ENCODE measurements at places on chromosomes 6 and 20. TPM values are rescaled to one million over a fixed set of nuclear protein-coding genes. Genes with fewer than 3 reads are reported as not detected.

The ULBP2 gene
- 0.47 TPM for total RNA-seq

The RAB44 gene
- 0.08 TPM for total RNA-seq

- no peak overlapping the region for H3K4me3 ChIP-seq
- no peaks in the 10 kb centered on the region for H3K4me1 ChIP-seq
- DNase-seq: no peak
- no peaks in the 10 kb centered on the region for H3K27me3 ChIP-seq
These were observed 20.4 kb upstream of the RAB23 start for GRCh38 chr6:57242505-57242904.

The GTSF1L gene
- not detected for total RNA-seq

The STMND1 gene
- total RNA-seq: 1.8 TPM

DNA sequence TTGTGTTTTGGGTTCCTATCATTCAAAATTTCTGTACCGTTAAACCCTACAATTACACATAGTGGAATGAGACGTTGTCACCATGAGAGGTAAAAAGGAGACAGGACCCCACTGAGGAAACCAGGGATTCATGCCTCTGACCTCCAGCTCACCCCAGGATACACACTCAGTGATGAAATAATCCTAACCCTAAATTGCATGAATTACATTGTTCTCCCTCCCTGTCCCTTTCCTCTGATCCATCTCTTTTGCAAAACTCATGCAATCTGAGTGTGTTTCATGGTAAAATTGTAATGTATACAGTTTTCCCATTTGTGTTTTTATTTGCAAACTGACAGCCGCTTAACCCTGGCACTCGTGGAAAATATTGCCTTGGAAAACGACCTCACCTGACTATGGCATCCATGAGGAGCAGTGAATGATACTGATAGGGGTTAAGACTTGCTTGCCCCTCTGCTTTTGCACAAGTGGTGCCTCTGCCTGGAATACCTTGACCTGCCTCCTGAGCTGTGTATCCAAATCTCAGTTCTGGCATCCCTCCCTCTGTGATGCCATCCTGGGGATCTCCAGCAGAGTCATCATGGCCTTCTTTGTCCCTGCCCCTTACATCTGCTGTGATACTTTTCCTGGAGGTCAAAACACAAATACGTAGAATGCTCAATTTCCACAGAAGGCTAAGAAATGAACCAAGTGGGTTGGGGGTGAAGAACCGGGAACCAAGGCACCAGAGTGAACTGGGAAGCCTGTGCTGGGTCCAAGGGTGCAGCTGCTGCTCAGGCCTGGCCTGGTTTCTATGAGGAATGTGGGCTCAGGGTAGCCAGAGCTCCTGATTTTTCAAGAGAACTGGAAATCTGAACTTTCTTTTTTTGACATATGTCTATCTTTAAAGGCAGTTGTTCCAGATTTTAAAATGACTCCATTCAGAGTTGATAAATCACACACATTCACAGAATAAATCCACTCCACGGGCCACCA is 211.6 kb upstream of the ZNF217 start:
- no peaks in the 10 kb centered on the region for H3K27me3 ChIP-seq
- no peaks in the 10 kb centered on the region for H3K4me1 ChIP-seq
- DNase-seq: peak; percentile 31
- no peak overlapping the region for H3K4me3 ChIP-seq
- no peaks in the 10 kb centered on the region for H3K36me3 ChIP-seq

- H3K36me3 ChIP-seq: no peaks in the 10 kb centered on the region
- DNase-seq: no peak
- no peaks in the 10 kb centered on the region for H3K4me1 ChIP-seq
These were observed 109.3 kb downstream of the GRIK2 start for GRCh38 chr6:101502818-101503217.

DNA sequence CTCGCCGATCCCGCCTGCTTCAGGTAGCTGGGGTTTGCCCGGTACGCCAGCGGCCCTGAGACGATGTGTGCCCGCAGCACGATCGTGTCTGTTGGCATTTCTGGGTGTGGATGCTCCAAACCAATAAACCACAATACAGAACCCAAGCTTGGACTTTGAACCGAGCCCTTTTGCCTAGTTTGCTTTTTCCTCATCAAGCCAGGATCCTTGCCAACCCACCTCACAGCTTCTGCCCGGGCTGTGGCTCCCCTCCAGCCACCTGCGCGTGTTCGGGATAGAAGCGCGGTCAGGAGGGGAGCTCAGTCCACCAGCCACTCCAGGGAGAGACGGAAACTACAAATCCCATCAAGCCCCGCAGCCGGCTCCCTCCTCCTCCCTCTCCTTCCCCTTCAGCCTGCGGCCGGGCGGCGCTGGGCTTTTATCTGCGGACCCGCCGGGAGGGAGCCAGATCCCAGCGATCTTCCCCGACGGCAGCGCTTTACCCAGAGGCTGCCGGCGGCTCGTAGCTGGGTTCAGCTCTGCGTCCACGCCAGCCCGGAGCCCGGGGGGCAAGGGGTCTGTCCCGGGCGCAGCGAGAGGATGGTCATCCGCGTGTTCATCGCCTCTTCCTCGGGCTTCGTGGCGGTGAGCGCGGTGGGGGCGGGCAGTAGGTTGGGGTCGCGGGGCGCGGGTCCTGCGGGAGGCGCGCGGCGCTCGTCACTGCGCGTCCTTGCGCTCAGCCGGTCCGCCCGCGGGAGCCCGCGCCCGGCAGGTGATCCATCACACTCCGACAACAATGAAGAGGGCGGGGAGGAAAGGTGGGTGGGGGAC is at the start of gene SH3BGRL2:
SH3BGRL2 (plus strand) TSS at position 447 of the 810 bp plus-strand sequence; CDS start at position 580, 133 bp downstream.
- H3K4me1 ChIP-seq: no peaks in the 10 kb centered on the region
- no peaks in the 10 kb centered on the region for H3K27me3 ChIP-seq
- H3K4me3 ChIP-seq: peak within 1 kb of the TSS; percentile 57
- no peaks in the 10 kb centered on the region for H3K36me3 ChIP-seq

The PHACTR3 gene
- total RNA-seq: 0.53 TPM

- no peaks in the 10 kb centered on the region for H3K27me3 ChIP-seq
- no peak overlapping the region for H3K27ac ChIP-seq
- H3K36me3 ChIP-seq: no peaks in the 10 kb centered on the region
- DNase-seq: no peak
- no peaks in the 10 kb centered on the region for H3K4me1 ChIP-seq
These were observed 90.5 kb upstream of the SNX9 start for GRCh38 chr6:157732416-157733161.

DNA sequence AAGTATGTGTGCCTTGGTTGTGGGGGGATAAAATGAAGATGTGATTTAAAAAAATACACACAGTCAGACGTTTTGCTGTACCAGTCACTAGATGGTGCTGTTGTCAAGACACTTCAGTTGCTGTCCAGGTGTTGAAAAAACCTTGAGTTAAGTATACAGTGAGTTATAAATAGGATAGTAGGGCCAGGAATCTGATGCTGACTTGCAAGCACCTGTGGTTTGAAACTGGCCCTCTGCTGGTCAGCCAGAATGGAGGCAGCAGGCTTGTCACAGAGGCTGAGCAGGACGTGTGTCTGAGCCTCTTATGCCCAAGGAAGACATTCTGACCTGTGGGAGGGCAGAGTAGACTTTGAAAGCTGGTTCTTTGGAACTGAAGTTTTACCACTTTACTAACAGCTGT is 27.8 kb downstream of the RNF8 start:
- no peak overlapping the region for H3K27ac ChIP-seq
- peak; percentile 21 for DNase-seq
- no peaks in the 10 kb centered on the region for H3K27me3 ChIP-seq
- no peaks in the 10 kb centered on the region for H3K4me1 ChIP-seq
- no peak overlapping the region for H3K4me3 ChIP-seq

DNA sequence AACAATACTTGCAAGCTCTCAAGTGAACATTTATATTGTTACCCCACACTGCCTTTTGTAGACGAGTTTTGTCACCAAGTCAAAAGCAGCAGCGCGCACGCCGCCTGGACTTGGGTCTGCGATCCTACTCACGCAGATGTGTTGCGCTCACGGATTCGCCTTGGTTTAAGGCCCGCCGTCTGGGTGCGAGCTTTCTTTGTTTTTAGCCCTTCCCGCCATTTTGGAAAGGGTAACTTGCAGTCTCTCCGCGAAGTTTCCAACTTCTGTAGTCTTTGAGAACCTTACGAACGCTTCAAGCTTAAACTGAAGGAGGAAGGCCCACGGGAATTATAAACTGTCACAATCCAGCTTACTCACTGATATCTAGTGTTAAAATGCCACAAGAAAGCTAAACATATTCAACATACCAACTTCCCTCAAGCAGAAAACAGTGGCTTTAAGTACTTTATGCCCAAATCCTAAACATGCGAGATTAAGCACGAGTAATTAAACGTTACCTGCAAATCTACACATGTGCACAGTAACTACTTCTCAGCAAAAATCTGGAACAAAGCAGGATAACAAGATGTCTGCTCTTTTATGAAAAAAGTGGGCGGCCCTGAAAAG is 80.4 kb upstream of the BTN3A2 start:
- peak; percentile 63 for DNase-seq
- H3K4me3 ChIP-seq: peak overlapping the region; percentile 37
- H3K27ac ChIP-seq: peak overlapping the region; percentile 94

DNA sequence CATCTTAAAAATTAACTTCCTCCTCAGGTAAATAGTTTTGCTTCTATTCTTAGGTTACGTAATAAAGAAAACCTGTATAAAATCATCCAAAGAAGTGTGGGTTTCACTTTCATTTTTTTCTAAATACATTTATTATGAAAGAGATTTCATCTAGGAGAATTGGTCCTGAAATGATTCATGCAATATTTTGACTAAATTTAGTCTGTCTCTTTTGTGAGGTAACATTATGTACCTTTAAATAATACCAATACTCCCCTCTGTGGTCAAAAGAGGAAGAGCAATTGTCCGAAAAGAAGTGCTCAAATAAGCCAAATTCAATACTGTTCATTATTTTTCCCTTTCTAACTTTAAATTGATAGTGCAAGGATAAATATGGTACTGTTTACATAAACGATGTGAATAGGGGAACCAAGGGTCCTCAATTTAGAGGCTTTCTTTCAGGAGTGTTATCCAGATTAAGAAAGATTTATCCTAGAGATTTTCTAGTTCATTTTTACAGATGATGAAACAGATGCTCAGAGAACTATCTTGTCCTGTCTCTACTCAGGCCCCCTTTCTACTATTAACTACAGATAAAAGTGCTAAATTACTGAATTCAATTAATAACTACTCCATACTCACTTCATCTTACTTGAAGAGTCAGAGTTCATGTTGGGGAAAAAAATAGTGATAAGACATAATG is 26.2 kb downstream of the CYP39A1 start:
- H3K36me3 ChIP-seq: no peaks in the 10 kb centered on the region
- no peak overlapping the region for H3K27ac ChIP-seq
- no peaks in the 10 kb centered on the region for H3K27me3 ChIP-seq
- H3K4me3 ChIP-seq: no peak overlapping the region
- no peaks in the 10 kb centered on the region for H3K4me1 ChIP-seq
- no peak for DNase-seq

Data from colonic mucosa (tissue), 4 donors.